NCI-H524 (cell line): ENCODE measurements at places on chromosomes 6 and 20.

- DNase-seq = no peak
Measured at GRCh38 chr6:142592876-142593275, 291.1 kb downstream of the ADGRG6 start.

DNA sequence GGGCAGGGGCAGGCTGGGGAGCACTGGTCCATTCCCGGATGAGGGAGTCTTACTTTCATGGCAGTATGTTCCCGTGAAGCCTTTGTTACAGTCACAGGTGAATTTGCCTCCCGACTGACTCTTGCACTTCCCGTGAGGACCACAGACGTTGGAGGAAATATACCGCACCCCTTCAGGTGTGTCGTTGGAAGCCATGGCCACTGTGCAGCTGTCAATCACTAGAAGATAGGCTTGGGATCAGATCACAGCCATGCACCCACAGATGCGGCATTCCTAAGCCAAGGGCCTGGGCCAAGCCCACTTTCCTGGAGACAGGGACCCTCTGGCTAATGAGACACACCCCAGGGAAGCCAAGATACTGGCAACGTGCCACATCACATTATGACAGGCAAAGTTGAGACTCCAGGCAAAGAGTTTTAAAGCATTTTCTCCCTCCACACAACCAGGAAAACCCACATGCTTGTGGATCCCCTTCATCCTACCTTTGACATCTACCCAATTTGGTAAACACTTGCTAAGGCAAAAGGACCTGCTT, 26.8 kb downstream of the JAG1 start:
- DNase-seq = no peak

DNA sequence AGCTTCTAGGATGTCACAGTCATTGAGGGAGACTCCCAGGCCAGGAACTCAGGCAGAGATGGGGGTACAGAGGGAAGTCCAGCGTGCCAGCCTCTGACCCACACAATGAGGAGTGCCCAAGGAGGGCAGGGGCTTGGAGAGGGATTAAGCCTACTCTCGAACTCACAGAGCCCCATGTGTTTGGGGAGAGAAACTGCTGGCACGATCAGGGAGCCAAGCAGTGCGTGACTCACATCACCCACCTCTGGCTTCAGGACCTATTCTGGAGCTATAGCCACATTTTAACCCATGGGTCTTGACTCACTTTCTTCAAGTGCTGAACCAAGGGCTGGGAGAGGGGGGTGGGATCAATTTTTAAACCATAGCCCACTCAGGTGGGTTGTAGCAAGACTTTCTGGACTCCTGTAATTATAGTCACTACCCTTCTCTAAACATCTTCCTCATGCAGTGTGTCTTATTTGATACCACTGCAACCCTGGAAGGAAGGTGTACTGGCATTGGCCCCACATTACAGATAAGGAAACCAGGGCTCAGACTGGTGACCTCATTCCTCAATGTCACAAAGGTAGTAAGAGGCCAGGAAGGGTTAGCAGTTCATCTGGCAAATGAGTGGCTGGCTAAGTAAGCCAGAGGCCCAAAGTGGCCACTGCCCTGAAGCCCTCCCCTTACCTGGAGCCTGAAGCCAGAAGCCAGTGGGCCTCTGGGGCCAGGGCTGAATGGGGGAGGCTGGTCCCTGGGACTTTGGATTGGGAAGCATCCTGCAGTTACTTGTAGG, 12.0 kb downstream of the FOXP4 start:
- no peak for DNase-seq

- peak; percentile 79 for DNase-seq
Measured at GRCh38 chr6:158817728-158818580, 1.2 kb downstream of the EZR start.

GRCh38 chr20:33410081-33410742, 8.9 kb upstream of the CDK5RAP1 start:
- DNase-seq = no peak
